ENCODE measurements at places on chromosomes 1 and 21. TPM values are rescaled to one million over a fixed set of nuclear protein-coding genes. Genes with fewer than 3 reads are reported as not detected.

GRCh38 chr1:34406833-34407539 is 230.3 kb downstream of the C1orf94 start:
- DNase-seq: no peak

DNA sequence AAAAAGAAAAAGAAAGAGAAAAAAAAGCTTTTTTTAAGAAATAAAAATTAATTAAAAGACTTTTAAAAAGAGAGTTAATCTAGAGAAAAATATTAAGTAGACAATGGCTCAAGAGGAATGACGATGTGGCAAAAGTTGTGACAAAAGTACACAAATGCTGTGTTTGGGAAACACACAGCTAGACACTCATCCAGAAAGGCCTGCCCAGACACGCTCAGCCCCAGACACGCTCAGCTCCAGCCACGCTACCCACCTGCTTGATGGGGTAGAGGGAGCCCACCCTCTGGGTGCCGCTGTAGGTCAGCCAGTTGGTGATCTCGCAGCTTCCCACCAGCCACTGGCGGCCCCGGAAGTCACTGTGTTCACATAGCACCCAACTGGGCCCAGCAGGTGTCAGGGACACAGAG is 10.2 kb downstream of the CD52 start:
- DNase-seq: no peak

DNA sequence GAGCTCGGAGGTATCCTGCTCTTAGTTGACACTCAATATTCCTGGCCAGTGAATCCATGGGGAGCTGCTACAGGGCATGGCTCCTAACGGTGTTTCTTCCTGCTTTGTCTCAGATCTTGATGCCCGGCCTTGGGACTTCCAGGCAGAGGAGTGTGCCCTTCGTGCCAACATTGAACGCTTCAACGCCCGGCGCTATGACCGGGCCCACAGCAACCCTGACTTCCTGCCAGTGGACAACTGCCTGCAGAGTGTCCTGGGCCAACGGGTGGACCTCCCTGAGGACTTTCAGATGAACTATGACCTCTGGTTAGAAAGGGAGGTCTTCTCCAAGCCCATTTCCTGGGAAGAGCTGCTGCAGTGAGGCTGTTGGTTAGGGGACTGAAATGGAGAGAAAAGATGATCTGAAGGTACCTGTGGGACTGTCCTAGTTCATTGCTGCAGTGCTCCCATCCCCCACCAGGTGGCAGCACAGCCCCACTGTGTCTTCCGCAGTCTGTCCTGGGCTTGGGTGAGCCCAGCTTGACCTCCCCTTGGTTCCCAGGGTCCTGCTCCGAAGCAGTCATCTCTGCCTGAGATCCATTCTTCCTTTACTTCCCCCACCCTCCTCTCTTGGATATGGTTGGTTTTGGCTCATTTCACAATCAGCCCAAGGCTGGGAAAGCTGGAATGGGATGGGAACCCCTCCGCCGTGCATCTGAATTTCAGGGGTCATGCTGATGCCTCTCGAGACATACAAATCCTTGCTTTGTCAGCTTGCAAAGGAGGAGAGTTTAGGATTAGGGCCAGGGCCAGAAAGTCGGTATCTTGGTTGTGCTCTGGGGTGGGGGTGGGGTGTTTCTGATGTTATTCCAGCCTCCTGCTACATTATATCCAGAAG is 16.7 kb downstream of the ALX3 start:
- no peak for DNase-seq

GRCh38 chr1:199168888-199169585 is 530.2 kb downstream of the PTPRC start:
- DNase-seq: no peak

DNA sequence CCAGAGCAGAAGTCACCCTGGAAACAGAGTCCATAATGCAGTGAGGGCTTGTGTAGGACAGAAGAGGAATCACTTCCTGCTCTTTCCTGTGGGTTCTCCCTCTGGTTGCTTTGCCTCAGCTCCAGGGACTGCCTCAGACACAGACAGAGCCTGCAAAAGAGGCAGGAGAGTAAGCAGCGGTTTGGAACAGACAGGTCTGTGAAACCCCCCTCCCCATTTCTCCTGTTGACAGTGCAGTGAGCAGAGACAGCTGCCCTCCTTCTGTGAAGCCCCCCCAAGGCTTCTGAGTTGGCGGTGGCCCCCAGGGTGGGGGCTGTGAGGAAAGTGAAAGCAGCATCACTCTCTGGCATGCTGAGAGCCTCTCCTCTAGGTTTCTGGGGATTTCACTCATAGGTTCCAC is 53.0 kb downstream of the MAB21L3 start:
- no peak for DNase-seq

DNA sequence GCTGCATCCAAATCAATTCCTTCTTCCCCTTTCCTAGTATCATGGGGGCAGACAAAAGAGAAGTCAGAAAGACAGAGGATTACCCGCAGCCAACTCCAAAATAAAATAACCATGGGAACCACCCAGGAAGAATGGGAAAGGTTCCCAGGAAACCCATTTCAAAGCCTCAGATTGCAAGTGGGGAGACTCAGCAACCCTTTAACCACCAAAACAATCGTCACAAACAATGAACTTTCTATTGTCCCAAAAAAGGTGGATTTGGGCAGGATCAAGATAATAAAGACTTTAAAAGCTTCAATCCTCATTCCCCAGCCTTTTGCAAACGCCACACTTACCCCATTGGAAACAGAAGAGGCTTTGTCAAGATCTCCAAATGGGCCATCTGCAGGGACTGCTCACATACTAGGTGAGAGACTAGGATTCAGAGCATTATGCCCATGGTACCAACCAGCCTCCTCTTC is 5.1 kb downstream of the TIAM1 start:
- no peak for DNase-seq

PGLYRP4 gene
- not detected for polyA plus RNA-seq

SPATA6 gene
- polyA plus RNA-seq: 16.1 TPM

KCNN3 gene
- polyA plus RNA-seq: 6.3 TPM

GNG12 gene
- polyA plus RNA-seq: 142 TPM

TDRD5 gene
- polyA plus RNA-seq: 3.5 TPM

S100A3 gene
- polyA plus RNA-seq: 0.22 TPM

S100A16 gene
- 91.7 TPM for polyA plus RNA-seq

All from left renal pelvis (tissue), 4 donors.